Activated CD4-positive, alpha-beta T cell treated with anti-CD3 and anti-CD28 coated beads for 24 hours (primary cell): ENCODE measurements at places on chromosomes 2 and 18.

- DNase-seq: no peak
These were observed 121.3 kb upstream of the GULP1 start for GRCh38 chr2:188170356-188170755.

- DNase-seq: no peak
These were observed 7.9 kb downstream of the PMAIP1 start for GRCh38 chr18:59907660-59908059.

- DNase-seq: no peak
These were observed 1.7 kb upstream of the C2orf42 start for GRCh38 chr2:70192516-70192915.

GRCh38 chr2:101986376-101986775 lies 5.4 kb upstream of the IL1R2 start:
- no peak for DNase-seq

DNA sequence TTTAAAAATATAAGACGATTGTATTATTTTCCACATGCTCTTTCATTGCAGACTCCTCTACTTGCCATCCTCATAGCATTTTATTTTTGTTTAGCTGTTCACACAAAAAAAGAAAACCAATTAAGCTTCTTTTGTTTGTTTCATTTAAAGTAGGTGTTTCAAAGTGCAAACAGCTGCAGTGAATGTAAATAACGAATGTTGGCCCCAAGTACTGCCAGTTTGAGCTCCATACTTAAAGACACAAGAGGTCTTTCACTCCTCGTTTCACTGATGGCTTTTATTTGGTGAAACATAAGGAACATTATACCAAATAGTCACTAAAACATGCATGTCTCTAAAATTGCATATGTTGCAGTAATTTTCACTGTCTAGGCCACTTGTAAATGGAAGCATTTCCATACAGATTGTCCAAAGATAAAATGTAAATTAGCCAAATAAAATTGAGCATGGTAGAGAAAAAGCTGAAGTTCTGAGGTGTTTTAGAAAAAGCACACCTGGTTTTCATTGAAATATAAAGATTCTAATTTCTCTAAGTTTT lies 253.4 kb downstream of the TMX3 start:
- no peak for DNase-seq

GRCh38 chr2:71224935-71225334 lies 2.0 kb downstream of the PAIP2B start:
- DNase-seq: no peak

DNA sequence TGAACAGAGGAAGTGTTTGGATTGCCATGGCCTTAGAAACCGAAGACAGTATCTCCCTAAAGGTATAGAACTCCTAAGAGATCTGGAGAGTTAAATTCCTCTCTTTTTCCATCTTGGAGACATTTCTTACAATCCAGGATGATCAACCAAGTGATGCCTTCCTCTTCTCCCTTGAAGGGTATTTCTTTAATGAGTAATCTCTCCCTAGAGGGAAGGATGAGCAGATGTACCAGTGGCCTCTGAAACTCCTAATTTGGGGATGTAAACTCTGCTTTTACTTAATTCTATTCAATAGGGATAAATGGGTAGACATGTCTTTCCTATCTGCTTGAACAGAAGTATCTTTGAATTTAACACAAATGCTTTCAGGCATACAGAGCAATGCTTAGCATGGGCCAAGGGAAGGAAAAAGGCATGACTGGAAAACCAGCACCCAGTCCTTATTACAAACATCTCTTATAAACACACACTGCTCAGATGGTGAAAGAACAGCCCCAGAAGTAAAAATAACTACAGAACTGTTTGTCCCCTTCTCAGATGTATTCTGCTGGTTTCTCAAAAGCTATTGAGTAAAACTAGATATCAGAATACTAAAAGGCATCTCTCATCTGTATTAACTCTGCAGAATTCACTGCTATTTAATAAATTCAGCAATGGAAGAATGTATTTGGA lies 4.7 kb upstream of the THNSL2 start:
- DNase-seq: no peak

- no peak for DNase-seq
These were observed 62.2 kb downstream of the OSBPL6 start for GRCh38 chr2:178256382-178257042.

DNA sequence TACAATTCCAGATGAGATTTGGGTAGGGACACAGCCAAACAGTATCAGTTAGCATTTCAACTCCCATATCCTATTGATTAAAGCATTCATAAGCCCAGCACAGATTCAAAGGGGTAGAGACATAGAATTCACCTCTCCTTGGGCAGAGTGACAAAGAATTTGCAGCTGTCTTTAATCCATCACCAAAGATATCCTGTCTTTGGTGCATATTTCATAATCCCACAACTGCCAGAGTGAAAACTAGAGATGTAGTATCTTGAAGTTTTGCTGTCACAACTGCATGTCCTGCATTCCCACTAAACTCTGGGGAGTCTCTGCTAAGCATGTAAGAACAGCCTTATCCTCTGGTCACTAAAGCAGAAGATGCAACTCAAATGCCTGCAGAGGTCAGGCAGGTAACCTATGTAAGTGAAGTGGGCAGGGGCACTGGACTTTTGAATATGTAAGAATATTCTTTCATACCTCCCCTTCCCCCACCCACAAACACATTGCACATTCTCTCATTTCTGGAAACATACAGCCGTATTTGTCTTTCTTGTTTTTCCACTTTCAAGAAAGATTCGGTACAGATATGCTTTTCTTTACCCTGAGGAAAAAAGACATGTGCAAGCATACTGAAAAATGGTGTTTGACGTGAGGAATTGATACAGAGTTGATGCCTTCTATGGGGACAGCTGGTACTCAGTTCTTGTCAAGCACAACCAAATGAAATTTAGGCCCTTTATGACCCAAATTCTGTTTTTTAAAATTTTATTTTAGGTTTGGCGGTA lies 283.1 kb downstream of the SP3 start:
- no peak for DNase-seq

DNA sequence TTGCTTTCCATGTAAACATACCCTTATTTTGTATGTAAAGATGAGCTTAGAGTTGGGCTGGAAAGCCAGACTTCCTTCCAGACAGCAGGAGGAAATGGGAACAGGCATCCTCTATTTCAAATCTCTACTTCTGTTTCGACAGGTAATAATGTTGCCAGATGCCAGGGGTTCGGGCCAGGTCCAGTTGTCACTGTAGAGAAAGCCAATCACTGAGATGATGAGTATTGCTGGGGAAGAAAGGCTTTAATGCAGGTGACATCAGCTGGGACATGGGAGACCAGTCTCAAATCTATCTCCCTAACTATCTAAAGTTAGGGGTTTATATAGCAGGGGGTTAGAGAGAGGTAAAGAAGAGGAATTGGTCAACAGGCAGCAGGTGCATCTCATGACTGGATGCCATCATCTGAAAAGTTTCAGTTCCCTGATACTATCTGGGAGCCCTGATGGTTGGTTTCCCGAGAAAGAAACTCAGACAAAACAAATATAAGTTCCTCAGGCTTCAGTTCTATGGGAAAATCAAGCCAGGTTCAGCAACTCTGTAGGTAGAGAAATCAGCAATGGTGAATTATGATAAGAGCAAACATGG lies 9.3 kb upstream of the MTCL1 start:
- no peak for DNase-seq

DNA sequence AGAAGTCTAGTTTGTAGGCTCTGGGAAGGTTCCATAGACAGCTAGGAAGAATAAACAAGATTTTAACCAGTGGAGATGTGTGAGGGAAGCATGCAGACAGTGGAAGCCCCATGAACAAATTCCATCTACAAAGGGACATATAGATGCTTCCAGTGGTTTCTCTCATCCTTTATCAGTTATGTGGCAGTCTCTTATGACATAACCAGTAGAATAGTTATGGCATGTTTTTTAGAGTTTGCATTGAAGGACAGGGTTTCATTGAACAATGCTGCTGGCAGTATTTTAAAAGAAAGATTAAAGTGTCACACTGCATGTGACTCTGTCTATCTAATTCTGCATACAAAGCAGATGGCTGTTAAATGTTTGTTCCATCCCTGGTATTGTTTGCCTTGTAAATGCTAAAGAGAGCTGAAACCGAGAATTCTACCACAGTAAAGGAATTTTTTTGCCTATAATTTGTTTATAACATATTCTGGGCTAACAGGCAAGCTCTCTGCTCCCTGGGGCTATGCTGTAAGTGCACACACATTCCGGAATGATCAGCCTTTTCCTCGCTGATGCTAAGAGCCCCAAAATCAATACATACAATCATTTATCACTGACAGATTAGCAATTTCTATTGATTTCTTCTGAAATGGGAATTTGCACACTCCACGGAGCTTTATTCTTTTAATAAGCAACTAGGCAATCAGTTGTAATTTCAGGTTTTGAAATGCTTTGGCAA lies 76.8 kb upstream of the PELI1 start:
- DNase-seq: no peak

- no peak for DNase-seq
These were observed 93.8 kb upstream of the FSIP2 start for GRCh38 chr2:185644828-185645227.

DNA sequence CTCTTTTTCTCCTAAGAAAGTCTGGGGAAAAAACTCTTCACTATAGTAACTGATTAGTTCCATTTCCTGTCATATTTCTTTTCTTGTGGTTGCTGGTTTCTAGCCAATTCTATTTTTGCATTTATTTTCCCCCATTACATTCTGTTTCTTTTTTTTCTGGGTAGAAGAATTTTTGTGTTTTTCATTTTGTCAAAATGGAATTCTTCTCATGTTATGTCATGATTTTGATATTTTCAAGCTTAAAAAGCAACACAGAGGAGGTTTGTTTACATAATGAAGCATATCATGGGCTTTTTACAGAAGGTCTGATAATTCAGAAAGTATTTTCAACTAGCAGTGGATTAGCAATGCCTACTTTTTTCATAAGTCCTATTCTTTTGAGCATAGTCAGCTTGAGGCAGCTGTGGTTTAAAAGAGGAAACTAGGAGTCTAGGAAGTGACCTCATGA lies 102.0 kb downstream of the MAP2 start:
- DNase-seq: no peak

- DNase-seq: no peak
These were observed 41.5 kb upstream of the GPC1 start for GRCh38 chr2:240393831-240394410.

DNA sequence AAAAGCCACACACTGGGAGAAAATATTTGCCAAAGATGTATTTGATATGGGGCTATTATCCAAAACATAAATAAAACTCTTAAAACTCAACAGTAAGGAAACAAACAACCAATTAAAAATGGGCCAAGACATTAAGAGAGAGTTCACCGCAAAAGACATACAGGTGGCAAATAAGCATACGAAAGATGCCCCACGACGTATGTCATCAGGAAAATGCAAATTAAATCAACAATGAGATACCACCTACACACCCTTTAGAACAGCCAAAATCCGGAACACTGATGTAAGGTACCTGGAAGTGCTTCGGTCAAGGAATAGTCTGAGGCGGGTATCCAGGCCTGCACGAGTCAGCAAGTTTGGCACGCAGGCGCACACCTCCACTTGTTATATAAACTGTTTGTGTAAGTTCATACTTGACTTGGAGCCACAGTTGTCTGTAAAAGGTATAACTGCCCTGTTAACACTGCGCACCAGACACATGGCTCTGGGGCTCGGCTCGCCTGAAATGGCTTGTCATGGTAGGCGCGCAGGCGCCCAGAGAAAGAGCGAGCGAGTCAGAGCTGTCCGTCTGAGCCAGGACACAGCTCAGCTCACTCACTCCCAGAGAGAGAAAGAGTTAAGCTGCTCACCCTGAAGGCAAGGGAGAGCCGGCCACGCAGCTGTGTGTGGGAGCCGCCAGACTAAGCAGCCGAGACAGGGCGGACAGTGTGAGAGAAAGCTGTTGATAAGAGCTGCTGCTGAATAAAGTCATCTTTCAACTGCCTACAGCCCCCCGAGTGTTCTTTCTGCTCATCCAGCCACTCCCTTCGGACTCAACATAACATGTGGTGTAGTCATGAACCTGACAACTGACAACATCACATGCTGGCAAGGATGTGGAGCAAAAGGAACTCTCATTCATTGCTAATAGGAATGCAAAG lies 87.3 kb downstream of the HNRNPLL start:
- DNase-seq: no peak

DNA sequence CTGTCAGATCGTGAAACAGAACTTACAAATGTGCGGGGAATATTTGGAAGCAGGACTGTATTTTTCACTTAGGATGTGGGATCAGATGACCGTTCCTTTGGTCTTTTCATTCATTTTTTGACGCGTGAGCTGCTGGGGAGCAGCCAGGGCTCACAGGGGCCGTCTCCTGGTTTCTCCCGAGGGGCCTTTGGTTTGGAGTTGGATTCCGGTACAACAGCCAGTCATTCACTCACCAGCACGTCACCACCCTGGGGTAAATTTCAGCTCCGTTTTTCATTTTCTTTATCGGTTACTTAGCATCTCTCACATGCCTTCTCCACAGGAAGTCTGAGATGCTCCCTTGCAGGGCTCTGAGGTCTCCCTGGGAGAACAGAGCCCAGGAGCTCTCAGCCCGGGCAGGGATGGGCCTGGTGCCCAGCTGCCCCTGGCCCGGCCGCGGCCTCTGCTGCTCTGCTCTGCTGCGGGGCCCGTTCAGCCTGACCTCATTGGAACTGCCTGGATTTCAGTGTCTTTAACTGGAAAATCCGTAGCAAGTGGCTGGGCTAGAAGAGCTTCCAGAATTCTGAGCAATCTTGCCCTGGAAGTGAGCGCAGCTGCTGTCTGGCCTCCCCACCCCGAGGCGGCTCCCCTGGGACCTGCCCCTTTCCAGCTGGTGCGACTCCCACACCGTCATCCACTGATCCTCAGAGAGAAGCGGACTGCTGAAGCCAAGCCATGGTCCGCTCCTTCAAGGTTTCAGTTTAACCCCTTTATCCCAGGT lies 335.6 kb downstream of the EIPR1 start:
- DNase-seq: no peak

DNA sequence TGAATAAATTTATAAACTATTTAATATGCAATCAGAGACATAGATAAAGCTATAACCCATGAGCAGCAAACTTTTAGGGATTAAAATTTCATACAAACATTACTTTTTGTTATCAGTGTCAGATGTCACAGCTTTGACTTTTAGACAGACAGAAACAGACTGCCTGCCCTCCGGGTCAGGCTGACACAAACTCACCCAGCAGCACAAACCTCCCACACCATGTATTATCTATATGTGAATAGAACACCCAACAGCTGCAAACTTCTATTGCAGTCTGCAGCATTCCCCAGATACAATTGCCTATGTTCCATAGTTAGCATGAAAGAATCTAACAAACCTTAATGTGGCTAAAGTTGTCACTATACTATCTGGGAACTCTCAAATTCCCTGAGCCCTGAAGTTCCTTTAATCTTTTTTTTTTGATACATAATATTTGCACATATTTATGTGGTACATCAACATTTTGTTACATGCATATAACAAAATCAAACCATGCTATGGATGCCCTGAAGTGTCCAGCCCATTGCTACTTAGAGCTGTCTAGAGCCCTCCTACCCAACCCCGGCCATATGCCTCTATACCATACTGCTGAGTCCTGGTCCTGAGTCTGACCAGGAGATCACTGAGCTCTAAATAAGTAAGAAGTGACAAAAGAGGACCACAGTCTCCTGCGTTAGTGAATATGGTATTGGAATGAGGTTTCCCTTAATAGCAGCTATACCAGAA lies 214.4 kb downstream of the ZNF385B start:
- DNase-seq: no peak

GRCh38 chr2:106700616-106701015 lies 185.4 kb downstream of the ST6GAL2 start:
- no peak for DNase-seq
